Suppressor macrophage treated with lipopolysaccharide for 4 hours (primary cell): ENCODE measurements at places on chromosomes 2 and 18.

- DNase-seq, result peak; percentile 50
Measured at GRCh38 chr2:229780856-229781773, 66.8 kb upstream of the DNER start.

DNA sequence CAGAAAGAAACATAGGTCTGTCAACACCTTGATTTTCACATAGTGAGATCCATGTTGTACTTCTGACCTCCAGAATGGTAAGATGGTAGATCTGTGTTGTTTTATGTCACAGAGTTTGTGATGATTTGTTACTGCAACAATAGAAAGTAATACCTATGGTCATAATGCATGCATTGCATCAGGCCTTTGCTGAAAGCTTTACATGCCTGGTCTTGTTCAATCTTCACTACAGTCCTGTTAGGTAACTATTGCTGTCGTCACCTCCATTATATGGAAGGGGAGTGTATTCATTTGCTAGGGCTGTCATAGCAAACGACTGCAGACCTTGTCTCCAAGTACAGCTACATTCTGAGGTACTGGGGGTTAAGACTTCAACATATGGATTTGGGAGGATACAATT lies 243.5 kb downstream of the ANAPC1 start:
- DNase-seq, result no peak

GRCh38 chr2:118222672-118223421 lies 134.6 kb downstream of the INSIG2 start:
- no peak for DNase-seq

- DNase-seq, result no peak
Measured at GRCh38 chr2:70724366-70724765, 43.6 kb downstream of the ADD2 start.

DNA sequence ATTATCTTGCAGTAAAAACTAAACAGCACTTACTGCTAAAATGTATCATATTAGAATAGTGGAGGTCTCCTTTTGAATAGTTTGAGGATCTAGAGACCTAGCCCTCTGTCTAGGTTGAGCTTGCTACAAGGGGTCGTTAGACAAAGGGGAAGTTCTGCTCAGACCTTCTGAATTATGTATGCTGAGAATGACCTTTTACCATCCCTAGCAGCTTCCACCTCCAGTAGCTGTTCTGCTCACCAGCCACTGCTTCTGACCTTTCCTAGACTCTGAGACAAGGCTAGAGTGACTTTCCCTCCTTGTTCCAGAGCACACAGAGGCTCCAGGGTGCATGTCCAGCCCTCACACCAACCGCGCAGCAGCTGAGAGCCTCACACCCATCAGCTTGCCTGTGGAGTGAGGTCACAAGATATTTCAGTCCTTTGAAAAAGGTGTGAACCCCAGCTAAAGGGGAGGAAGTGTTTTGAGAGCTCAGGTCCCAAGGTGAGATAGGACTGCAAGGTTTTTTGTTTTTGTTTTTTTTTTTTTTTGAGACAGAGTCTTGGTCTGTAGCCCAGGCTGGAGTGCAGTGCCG lies 289.3 kb upstream of the TNP1 start:
- no peak for DNase-seq

GRCh38 chr2:210199186-210199765 lies 26.0 kb downstream of the ACADL start:
- DNase-seq, result peak; percentile 47

DNA sequence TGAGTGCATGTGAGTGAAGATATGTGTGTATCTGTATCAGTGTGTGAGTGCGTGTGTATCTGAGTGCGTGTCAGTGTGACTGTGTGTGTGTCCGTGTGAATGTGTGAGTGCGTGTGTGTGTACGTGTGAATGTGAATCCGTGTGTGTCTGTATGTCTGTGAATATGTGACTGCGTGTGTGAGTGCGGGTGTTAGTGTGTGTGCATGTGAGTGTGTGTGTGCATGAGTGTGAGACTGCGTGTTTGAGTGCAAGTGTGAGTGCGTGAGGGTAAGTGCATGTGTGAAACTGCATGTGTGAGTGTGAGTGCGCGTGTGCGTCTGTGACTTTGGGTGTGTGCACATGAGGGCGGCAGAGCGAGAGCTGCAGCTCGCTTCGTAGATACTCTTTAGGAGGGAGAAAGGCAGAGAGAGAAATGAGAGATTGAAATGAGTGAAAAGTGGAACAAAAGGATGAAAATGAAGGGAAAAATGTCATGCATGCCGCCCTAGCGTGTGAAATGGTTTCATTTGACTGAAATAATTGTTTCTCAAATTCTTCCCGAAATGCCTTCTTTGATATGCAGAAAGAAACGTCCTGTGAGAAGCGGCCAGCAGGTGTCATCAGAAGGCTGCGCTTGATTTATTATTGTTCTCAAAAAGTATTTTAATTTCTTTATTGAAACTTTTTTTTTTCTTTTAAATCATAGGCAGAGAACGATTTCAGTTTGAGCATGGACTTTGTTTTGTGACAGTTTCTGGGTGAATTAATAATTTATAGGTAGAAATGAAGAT lies 25.6 kb downstream of the ZNF407 start:
- DNase-seq, result peak; percentile 25

- no peak for DNase-seq
Measured at GRCh38 chr2:173831312-173832229, 133.6 kb downstream of the SP3 start.

- peak; percentile 72 for DNase-seq
Measured at GRCh38 chr2:193331676-193332075, 1136.9 kb upstream of the TMEFF2 start.

DNA sequence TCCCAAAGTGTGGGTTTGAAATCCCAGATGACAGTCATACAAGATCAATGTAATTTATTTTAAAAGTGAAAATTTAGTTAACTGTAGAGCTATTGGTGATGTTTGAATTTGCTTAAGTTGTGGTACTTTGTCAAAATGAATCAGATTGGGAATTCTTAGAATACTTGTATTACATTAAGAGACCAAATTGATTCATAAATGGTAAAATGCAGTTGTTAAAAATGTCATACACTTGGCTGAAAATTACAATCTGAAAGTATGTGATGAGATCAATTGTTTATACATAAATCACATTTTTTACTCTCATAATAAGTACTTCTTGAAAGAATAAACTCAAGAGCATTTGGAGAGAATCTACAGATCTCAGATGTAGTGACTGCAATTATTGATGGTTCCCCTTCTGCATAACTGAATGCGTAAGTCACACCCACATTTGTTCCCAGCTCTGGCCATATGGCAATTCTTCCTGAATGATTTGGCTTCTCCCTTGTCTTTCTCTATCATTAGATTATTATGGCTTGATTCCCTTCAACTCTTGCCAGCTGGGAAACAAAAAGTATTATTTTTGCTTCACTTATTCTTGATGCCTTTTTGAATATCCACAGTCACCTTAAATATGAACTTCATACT lies 558.5 kb downstream of the CPS1 start:
- no peak for DNase-seq

GRCh38 chr2:85344356-85344954 lies 9.9 kb downstream of the RETSAT start:
- DNase-seq, result no peak

DNA sequence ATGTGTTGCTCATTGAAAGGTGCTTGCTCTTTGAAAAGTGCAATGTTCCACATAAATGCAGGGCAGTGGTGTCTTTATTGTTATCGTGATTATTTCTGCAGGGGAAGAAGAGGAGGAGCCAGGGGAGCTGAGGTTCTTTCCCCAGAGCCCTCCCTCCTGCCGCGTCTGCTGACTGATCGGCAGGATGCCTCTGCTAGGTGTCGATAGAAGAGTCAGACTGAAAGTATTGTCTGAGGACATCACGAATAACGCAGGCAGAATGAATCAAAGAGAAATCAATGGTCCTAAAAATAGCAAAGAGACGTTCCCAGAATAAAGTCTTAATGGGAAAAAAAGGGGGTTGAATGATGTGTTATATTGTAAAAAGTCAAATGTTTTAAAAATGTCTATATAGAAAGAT lies 47.4 kb upstream of the SIX3 start:
- DNase-seq, result no peak

- peak; percentile 28 for DNase-seq
Measured at GRCh38 chr2:143936848-143937722, 582.8 kb downstream of the ZEB2 start.

DNA sequence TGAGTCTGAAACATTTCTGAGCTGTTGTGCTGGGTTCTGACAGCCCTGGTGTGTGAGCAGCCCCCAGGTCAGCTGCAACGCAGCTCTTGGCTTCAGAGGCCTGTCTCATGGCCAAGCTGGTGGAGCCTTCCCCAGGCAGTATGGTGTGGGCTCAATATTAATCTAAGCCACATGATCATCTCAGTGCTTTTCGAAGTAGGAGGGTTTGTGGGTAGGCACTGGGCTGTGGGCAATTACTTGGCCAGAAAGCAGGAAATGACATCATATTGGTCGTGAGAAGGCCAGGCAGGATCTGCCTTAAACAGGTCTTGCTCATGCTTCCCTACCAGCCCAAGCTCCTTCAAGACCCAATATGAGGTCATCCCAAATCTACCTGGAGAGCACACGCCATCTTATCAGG lies 26.9 kb downstream of the LOXHD1 start:
- peak; percentile 19 for DNase-seq

DNA sequence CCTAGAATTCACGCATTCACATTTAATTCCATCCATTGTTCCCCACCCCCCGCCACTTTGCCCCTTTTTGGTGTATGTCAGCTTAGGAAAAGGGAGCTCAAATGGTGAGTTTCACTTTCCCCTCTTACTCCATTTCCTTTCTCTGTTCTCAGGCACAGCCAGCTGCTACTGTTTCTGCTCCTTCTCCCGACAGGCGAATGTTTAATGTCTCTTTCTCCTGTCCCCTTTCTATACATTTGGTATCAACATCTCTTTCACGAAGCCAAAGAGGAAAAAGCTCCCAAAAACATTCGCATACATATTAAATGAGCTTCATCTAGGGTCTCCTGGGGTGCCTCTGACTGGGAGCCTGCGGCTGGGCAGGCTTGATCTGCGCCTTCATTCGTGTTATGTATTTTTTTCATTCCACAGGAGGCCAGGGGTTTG lies 124.2 kb upstream of the SATB2 start:
- peak; percentile 3 for DNase-seq

GRCh38 chr18:29161429-29161828 lies 984.5 kb upstream of the CDH2 start:
- DNase-seq, result no peak

DNA sequence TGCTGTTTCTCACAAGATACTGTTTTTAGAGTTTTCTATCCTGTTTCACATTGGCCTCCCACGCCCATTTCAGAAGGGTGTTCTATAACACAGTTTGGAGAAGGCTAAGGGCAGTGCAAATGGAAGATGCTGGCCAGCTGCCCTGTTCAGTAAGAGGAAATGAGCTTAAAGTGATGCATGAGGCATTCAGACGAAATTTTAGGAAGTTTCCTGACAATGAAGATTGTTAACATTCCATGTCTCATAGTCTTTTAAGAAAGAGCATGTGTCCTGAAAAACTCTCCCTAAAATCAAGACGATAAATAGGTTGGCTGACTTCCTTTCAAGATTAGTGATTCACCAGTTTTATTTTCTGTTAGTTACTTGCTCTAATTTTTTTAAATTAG lies 484.2 kb upstream of the NRP2 start:
- peak; percentile 8 for DNase-seq

- no peak for DNase-seq
Measured at GRCh38 chr2:22134421-22134820, 1010.7 kb downstream of the TDRD15 start.

GRCh38 chr2:95016616-95017015 lies 8.9 kb upstream of the MAL start:
- DNase-seq, result no peak

DNA sequence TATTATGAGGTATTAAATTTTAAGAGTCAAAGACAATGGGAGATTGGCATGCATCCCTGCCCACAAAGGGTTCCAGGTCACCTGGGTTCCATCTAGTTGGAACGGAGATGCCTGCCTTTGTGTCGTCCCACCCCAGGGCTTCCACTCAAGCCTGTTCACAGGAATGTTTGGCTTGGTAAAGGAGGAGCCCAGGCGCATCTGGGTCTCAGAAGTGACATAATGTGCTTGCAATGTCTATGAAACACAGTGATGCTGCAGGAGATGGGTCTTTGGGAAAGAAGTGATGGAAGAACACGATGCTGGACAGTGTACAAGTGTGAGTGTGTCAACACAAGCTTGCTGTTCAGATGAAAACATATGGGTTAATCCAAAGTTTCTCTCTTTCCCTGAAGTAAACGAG lies 49.6 kb upstream of the ZNF396 start:
- DNase-seq, result no peak

- no peak for DNase-seq
Measured at GRCh38 chr2:142038826-142039225, 92.0 kb downstream of the LRP1B start.
